Stimulated activated CD4-positive, alpha-beta T cell treated with anti-CD3 and anti-CD28 coated beads, Interleukin-1b, Interleukin-23, amount 100 ng/mL, for 1 hour (primary cell): ENCODE measurements at places on chromosomes 12 and 14.

DNA sequence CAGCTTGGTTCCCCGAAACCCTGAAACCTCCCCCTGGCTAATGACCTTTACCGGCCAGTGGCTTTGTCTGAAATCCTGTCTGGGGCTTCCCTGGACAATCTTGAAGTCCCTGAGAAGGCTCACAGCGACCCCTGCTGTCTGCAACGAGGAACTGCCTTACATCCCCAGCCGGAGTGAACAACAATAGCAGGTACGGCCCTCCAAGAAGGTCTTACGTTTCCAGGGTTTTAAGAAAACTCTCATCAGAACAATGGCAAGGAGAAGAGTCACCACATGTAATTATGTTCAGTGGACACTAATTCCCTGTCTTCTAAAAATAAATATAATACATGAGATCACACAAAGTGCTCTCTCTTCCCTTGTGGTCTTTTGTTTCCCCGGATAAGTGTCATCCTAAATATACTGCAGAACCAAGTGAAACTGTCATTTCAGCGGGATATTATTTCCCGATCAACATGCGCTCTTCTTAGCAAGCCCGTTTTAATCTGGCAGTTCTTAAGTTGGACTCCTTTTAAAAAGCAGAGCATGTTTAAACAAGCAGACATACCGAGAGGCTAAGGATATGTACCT lies 53.3 kb downstream of the RBM19 start:
- peak; percentile 14 for DNase-seq

DNA sequence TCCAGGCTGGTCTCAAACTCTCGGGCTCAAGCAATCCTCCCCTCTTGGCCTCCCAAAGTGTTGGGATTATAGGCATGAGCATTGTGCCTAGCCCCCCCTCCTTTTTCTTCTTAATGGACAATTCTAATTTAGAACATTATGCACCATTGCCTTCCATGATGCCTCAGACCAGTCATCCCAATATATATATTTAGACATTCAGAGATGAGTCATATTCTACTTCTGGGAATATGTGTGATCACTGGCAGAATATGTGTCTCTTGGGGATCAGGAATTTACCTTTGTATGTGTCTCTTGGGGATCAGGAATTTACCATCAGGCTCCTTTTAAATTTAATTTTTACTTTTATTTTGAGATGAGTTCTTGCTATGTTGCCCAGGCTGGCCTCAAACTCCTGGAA lies 7.5 kb upstream of the CCDC177 start:
- no peak for DNase-seq

DNA sequence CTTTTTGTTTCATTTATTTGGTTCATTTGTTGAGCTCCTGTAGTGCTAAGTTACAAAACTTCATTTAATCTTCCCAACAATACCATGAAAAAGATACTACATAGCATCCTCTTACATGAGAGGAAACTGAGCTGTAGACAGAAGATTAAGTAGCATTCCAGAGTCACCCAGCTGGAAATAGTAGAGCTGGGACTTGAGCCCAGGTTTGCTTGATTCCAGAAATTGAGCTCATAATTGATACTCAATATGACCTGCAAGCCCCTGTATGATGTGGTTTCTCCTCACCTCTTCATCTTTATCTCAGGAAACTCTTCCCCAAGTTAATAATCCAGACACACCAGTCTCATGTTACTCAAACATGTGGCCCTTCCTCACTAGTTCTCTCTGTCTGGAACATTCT lies 87.0 kb upstream of the DAAM1 start:
- no peak for DNase-seq

- no peak for DNase-seq
These were observed 85.0 kb downstream of the KIF26A start for GRCh38 chr14:104223101-104224041.

GRCh38 chr12:60394665-60395064 lies 798.8 kb downstream of the SLC16A7 start:
- no peak for DNase-seq

DNA sequence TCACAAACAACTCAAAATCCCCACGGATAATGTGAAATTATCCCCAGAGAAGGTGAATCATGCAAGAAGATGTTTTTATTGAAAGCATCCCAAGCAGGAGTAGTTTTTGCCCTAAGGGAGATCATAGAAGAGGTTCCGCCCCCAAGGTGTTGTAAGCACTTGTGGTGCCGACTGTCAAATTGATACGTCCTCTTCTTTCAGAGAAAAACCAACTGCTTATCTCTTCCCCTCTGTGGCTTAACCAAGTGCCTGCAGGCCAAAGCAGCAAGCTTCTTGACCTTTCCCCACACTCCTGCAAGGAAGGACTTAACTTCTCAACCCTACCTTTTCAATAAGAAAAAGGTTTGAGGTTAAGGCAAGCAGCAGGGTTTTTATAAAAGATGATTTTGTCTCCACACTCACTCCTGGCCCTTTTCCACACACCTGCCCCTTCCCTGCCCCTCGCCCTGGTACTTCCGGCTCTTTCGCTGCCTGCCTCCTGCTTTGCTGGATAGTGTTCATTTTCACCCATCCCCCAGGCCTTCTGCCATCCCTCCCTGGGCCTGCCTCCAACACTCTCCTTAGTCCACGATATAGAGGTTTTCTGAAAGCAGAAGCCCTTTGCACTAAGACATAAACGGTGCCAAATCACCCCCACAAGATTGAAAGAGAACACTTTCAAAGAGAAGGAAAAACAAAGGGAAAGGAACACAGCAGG lies 114.5 kb downstream of the EGLN3 start:
- DNase-seq: no peak

DNA sequence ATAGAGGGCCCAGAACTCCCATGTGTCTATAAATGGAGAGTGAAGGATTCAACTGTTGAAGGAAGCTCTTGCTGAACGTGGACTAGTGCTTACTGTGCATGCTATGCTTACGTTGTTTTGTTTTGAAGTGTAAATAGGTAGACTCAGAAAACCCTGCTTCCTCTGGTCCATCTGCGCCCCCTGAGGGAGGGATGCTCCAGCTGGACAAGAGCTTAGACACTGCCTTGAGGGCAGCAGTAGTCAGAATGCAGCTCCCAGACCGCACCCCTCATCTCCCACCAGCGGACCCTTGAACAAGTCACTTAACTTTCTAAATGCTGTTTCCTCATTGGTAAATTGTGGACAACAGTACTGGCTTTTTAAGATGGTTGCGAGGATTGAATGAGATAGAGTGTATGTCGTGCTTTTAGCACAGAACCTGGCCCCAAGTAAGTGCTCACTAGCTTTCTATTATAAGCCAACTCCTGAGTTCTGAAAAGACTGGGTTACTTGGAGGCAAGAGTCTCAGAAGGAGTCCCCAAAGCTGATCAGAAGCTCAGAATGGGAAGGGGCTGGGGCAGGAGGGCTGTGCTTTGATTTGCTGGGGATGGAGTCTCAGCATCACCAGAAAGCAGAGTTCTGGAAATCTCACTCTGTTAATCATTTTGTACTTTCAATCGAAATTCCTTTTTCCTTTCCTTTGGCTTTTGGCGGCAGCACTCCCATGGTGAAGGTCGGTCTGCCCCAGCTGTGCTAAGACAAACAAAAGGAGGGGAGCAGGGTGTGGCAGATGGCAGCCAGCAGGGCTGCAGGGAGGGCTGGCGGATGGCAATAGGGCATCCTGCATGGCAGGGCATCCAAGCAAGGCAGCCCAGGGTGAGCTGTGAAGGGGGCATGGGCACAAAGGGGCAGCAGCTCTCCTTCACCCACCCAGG lies 15.6 kb downstream of the AGAP2 start:
- DNase-seq: no peak

- no peak for DNase-seq
These were observed 172.3 kb downstream of the NDUFA12 start for GRCh38 chr12:94831081-94831751.

GRCh38 chr14:84003346-84003745 lies 1526.6 kb upstream of the FLRT2 start:
- no peak for DNase-seq

DNA sequence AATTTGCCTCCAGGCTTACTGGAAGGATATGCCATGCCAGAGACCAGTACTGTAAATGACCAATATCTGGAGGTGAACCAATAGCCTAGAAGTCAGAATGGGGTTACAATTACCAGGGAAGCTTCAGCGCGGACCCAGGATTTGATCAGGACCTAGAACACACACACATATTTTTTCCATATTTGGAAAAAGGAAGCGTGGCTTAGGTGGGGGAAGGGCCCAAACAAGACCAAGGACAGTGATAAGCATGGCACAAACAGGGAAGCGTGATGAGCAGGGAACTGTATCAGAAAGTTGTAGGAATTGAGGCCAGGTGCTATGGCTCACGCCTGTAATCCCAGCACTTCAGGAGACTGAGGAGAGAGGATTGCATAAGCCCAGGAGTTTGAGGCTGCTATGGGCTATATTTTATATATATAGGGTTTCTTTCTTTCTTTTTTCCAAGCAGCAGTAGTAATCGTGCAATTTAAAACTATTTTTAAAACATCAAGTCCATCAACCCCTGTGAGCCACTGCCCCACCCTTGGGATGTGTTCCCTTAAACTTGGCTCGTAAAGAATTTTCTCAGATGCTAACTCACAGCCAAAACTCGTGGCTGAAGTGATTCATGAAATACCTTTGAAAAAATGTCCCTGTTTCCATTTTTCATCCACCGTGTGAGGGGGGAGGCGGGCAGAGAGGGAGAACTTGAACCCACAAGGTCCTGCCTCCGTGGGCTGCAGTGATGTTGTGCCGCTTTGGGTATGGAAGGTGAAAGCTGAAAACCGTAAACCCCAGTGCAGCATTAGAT lies 16.7 kb downstream of the HRK start:
- DNase-seq: no peak

GRCh38 chr12:4829793-4830162 lies 79.9 kb upstream of the KCNA1 start:
- no peak for DNase-seq

GRCh38 chr14:69895109-69895508 lies 15.9 kb downstream of the SMOC1 start:
- DNase-seq: no peak

- no peak for DNase-seq
These were observed 35.5 kb upstream of the SFSWAP start for GRCh38 chr12:131675126-131676080.

GRCh38 chr12:70241845-70242244 lies 1.4 kb upstream of the CNOT2 start:
- DNase-seq: no peak

DNA sequence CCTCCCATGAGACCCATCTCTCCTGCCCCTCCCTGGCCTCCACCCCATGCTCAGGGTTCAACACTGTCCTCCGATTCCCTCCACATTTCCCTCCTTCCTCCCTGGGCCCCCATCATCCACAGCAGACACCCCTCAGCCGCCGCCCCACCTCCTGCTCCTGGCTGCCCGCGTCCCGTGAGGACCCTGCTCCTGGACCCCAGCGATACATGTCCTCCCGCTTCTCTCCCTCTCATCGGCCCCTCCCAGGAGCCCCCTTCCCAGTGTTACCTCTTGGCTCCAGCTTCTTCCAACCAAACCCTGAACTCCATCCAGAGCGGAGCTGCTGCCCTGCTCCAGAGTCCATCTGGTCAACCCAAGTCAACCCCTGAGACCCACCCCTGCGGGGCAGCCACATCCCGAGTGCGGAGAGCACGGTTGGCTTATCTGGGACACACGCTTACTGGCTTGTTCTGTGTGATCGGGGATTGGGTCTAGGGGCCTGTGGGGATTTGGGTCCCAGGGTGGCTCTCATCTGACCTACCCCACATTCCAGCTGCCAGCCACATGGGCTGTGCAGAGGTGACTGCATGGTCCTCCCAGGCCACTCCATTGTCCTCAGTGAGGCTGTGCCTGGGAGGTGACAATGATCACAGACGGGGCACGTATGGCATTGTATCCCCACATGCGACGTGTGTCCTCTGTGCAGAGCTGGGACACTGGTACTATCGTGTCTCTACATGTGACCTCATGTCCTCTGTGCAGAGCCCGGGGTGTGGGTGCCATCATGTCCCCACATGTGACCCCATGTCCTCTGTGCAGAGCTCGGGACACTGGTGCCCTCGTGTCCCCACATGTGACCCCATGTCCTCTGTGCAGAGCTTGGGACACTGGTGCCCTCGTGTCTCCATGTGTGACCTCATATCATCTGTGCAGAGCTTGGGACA lies 333.6 kb downstream of the ADGRD1 start:
- DNase-seq: no peak

GRCh38 chr12:113276946-113277500 lies 55.8 kb downstream of the TPCN1 start:
- no peak for DNase-seq
